ENCODE measurements at places on chromosomes 5 and 9. TPM values are rescaled to one million over a fixed set of nuclear protein-coding genes. Genes with fewer than 3 reads are reported as not detected.

The TAF1L gene
- total RNA-seq, result not detected

- no peak for DNase-seq
Observed at GRCh38 chr9:124212381-124213050, 45.2 kb upstream of the NEK6 start.

- DNase-seq, result peak; percentile 86
Observed at GRCh38 chr9:136339173-136339957, 12.0 kb downstream of the GPSM1 start.

DNA sequence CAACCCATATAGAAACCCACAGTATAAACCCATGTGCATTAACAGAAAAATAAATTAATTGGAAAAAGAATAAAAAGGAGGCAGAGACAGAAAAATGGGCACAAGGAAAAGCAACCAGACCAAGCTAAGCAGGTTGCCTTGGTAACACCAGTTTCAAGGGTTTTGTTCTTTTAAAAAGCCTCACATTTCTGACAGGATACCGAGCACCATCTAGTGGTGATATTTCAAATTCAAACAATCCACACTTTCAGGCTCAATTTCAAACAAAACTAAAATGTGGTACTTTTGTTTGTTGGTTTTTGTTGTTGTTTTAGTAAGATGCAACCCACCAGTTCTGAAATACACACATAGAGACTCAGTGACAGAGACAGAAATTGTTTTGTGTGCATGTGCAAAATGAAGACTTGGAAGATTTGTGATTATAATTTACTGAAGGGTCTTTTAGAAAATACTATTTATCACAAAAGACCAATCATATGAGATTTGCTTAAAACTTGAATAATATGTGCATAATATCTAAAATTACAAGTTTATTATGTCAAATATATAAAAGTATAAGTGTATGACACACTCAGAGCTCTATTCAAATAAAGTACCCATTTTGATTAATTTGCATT is 318.2 kb downstream of the SLCO4C1 start:
- no peak for DNase-seq

GRCh38 chr5:116646611-116647289 is 72.1 kb upstream of the SEMA6A start:
- no peak for DNase-seq

- no peak for DNase-seq
Observed at GRCh38 chr5:1380910-1381309, 36.0 kb upstream of the CLPTM1L start.

GRCh38 chr5:9174446-9174845 is 371.4 kb downstream of the SEMA5A start:
- DNase-seq, result no peak

DNA sequence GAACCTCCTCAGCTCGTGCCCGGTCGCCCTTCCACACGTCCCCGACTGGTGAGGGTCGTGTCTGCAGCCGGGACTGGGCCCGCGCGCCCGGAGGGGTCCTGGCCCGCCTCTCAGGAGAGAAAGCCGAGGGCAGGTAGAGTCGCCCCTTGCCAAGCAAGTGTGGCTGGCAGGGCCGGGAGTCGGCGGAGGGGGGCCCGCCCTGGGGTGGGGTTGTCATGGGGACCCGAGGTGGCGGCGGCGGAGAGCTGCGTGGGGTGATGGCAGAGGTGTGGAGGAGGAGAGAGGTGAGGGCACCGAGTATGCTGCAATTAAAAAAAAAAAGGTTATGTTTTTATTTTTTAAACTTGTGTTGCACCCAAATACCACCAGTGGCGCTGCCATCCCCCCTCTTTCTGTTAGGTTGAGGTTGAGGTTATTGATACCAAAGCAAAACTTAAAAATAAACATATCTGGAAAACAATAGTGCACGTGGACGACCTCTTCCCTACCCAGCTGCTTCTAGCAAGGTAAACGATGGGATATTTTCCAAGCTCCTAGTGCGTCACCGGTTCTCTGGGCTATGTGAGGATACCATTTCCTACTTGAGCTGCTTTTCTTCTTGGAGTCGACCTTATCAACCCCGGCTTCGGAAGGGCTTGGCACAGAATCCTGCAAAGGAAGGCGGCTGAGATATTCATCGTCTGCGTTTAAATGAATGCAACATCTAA is 660 bp downstream of the SCAMP1 start:
- peak; percentile 69 for DNase-seq

DNA sequence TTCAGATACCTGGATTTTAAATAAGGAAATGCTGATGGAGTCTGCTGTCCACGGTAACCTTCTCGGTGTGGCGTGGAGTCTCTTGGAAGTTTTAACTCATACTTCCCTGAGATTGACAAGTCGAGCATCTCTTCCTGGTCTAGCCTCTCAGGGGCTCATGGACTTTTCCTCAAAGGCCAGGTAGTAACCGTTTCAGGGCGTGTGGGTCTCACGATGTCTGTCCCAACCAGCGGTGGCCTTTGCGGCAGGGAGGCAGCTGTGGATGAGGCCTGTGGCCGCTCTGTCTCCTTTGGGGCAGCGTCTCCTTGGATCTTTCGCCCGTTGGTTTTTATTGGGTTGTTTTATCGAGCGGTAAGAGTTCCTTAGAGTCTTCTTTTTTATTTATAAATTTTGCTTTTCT is 32.8 kb downstream of the CEP72 start:
- DNase-seq, result no peak

DNA sequence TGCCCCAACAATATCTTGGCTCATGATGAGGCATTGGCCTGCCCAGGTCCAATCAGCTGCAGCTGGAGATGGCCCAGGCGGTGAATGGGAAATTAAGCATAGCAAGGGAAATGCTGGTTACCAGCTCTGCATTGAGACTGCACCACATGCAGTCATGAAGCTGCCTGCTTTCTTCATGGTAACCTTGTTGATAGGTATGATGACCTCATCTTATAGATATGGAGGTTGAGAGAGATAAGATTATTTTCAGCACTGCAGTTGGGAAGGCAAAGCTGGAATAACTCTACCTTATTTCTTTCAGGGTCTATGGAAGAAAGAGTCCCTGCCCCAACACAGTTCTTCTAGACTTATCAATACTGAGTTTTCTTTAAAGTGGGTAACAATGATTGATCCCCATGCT is 180.1 kb downstream of the ICE1 start:
- DNase-seq, result no peak
